ENCODE measurements at places on chromosomes 1 and 21. TPM values are rescaled to one million over a fixed set of nuclear protein-coding genes. Genes with fewer than 3 reads are reported as not detected.

The AGMAT gene
- 4.3 TPM for total RNA-seq

The S100A8 gene
- 6.6 TPM for total RNA-seq

The GBP6 gene
- total RNA-seq = 0.04 TPM

DNA sequence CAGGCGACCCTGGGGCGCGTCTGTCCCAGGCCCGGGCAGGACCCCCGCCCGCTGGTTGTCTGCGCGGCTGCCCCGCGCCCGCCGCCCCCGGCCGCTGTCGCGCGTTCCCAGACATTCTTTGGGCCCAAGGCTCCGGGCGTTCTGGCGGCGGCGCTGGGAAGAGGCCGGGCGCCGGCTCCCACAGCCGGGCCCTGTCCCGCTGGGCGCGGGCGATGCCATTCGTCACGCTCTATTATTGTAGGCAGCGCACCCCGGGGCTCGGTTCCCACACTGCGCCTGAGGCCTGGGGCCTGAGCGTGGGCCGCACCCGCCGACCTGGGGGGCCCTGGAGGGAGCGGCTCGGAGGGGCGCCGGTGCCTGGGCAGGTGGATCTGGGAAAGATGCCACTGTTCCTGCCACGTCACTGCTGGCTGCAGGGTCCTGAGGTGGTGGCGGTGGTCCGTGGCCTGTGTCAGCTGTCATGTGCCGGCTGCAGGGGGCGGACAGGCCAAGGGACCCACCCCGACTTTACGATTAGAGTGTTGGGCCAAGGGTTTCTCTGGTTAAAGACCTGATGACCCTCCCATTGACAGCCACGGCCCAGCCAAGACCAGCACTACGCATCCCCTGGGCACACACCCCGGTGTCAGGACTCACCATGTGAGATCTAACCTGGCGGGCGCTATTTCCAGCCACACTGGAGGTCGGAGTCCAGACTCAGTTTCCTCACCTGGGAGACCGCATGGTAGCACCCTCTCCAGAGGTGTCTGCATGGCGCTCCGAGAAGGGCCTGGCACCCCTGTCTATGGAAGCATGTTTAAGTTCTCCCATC lies 55.1 kb upstream of the ADARB1 start:
- no peaks in the 10 kb centered on the region for H3K36me3 ChIP-seq
- H3K4me3 ChIP-seq = no peak overlapping the region
- no peak for DNase-seq

- no peak overlapping the region for H3K4me3 ChIP-seq
- peaks cover 12% of the 10 kb centered on the region for H3K4me1 ChIP-seq
- H3K27me3 ChIP-seq = no peaks in the 10 kb centered on the region
- H3K27ac ChIP-seq = no peak overlapping the region
- DNase-seq = no peak
- H3K36me3 ChIP-seq = no peaks in the 10 kb centered on the region
Observed at GRCh38 chr1:59415286-59415850, 118.5 kb downstream of the FGGY start.

- peak overlapping the region; percentile 78 for H3K27ac ChIP-seq
- H3K4me3 ChIP-seq = no peak overlapping the region
- H3K4me1 ChIP-seq = peaks cover 12% of the 10 kb centered on the region
- peaks cover 45% of the 10 kb centered on the region for H3K36me3 ChIP-seq
- no peak for DNase-seq
Observed at GRCh38 chr1:52364235-52364839, 1.7 kb downstream of the CC2D1B start.

- peaks cover 19% of the 10 kb centered on the region for H3K4me1 ChIP-seq
- H3K27ac ChIP-seq = peak overlapping the region; percentile 72
- H3K4me3 ChIP-seq = peak overlapping the region; percentile 78
- H3K27me3 ChIP-seq = no peaks in the 10 kb centered on the region
Observed at GRCh38 chr1:112395256-112395820, 676 bp upstream of the CTTNBP2NL start.

GRCh38 chr1:155437405-155437804 lies 116.7 kb downstream of the RUSC1 start:
- H3K36me3 ChIP-seq = peaks cover 20% of the 10 kb centered on the region
- no peak overlapping the region for H3K27ac ChIP-seq
- H3K4me3 ChIP-seq = no peak overlapping the region
- no peaks in the 10 kb centered on the region for H3K4me1 ChIP-seq
- DNase-seq = no peak
- H3K27me3 ChIP-seq = no peaks in the 10 kb centered on the region

DNA sequence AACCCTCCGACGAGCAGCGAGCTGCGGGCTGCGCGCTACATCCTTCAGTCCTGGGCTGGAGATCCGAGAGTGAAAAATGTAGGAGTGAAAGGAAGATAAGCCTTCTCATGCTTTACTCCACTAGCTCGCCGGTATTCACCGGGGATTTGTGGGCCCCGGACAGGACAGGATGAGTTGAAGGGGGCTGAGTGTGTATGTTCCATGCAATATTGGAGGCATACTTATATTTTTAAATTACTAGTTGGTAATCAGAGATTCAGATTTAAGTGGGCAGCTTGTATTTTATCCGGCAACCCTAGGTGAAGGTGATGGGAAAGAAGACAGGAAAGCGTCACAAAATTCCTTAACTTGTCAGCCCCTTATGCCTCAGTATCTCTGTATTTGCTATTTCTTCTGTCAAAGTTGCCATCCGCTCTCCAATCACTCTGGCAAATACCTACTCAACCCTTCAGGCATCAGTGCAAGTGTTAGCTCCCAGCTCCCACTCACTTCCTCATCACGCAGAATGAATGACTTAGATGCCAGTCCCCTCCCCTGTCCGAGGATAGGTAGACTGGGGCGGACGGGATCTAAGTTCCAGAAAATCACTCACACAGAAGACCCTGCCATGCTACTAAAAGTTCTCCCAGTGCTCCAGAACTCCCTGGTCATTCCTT lies 503 bp upstream of the PIGM start:
- H3K4me3 ChIP-seq = peak overlapping the region; percentile 83
- H3K4me1 ChIP-seq = peaks cover 10% of the 10 kb centered on the region
- peak; percentile 14 for DNase-seq
- H3K27ac ChIP-seq = peak overlapping the region; percentile 48
- H3K27me3 ChIP-seq = no peaks in the 10 kb centered on the region

DNA sequence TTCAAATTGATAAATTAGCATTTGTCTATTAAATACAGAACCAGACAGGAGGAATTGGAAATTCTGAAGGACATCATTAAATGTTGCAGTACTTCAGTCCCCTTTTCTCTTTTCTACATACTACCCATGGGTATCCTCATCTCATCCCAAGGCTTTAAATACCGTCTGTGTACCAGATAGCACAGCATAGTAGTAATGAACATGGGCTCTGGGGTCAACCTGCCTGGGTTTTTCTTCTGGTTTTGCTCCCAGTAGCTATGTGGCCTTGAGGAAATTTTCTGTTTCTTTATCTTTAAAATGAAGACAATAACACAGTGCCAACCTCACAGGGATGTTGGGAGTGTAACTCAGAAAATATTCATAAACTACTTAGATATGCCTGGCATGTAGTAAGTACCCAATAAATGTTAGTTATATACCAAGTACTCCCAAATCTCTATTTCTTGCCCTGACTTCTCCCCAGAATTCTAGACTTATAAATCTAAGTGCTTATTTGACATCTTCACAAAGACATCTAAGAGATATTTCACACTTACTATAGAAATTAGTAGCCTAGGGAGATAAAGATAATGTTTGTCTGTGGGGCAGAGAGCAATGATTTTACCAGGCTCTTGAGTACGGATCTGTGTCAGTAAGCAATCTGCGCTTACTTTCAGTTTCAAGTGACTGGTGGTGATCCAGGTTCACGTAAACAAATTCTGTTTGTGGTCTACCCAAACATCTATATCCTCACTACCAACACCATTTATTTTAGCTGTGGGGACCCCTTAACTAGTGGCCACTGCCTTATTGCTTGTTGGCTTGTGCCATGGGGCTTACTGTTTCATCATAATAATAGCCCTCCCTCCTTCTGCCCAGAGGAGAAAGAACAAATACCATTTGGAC lies 37.3 kb downstream of the VANGL2 start:
- H3K27me3 ChIP-seq = no peaks in the 10 kb centered on the region
- DNase-seq = no peak
- no peak overlapping the region for H3K4me3 ChIP-seq
- H3K4me1 ChIP-seq = no peaks in the 10 kb centered on the region
- H3K27ac ChIP-seq = no peak overlapping the region
- no peaks in the 10 kb centered on the region for H3K36me3 ChIP-seq

DNA sequence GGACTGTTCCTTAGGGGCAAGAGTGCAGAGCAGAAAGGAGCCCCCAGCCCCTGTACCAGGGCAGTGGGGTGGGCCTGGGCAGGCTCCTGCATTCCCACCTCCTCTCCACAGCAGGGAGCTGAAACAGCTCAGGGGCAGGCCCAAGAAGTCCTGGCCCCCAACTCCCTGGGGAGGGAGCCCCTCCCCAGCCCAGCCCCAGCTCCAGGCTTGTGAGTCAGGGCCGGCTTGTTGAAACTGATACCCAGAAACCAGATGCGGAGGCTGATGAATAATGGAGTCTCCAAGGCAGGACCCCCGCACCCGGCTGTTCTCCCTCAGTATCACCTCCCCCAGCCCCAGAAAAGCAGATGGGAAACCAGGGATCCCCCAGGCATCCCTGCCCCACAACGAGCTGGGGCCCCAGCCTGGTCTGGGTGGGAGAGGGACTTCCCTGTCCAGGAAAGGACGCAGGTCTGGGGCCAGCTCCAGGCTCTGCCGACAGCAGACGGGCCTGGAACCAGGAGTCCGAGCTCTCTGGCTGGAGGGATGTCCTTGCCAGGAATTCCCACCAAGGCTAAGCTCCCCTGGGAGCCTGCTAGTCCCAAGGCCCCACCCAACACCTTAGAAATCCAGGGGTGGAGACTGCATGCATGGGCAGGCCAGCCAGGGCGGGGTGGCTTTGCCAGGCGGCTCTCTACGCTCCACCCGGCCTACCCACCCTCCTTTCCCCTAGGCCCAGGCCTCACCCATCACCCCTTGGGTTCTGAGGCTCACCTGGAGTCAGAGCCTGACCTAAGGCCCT lies 2.7 kb downstream of the PLEKHG5 start:
- peaks cover 45% of the 10 kb centered on the region for H3K27me3 ChIP-seq
- H3K27ac ChIP-seq = no peak overlapping the region
- H3K36me3 ChIP-seq = no peaks in the 10 kb centered on the region
- peaks cover 42% of the 10 kb centered on the region for H3K4me1 ChIP-seq
- no peak for DNase-seq
- no peak overlapping the region for H3K4me3 ChIP-seq

DNA sequence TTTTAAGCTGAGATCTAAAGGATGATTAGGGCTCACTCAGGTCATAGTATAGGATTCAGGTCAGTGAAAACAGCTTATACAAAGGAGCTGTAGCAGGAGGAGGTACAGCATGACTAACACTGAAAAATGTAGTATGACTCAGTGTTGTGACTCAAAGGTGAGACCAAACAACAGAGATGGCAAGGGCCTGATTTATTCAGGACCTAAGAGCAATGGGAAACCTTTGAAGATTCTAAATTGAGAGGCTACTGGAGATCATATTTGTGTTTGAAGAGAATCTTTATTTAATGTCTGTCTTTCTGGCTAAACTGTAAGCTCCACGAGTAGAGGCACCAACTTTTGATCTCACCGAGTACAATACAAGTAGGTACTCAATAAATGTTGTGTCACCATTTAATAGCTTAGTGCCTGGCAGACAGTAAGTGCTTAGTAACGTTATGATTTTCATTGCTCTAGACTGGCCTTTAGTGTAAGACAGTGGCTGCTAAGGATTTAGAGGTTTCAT lies 43.5 kb downstream of the PRKAA2 start:
- H3K27ac ChIP-seq = no peak overlapping the region
- H3K27me3 ChIP-seq = no peaks in the 10 kb centered on the region
- H3K4me3 ChIP-seq = no peak overlapping the region
- no peaks in the 10 kb centered on the region for H3K36me3 ChIP-seq

DNA sequence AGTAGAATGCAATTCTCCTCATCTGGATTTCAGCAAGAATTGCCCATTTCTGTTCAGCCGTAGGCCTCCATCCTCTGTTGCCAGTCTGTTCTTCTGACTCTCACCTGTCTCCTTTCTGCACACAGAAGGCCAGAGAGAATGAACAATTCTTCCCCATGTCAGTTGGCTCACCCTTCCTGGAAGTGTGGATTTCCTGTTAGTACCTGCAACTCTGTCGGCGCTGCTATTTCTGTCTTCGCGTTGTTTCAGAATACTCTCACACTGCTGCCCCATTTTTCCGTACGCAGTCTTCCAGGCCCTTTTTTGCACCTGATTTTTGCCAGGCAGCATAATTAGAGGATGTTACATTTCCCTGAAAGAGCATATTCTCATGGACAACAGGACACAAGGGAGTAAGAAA lies 200.7 kb downstream of the FGGY start:
- no peaks in the 10 kb centered on the region for H3K27me3 ChIP-seq
- DNase-seq = no peak
- no peak overlapping the region for H3K27ac ChIP-seq

GRCh38 chr1:64033667-64034220 lies 169.7 kb upstream of the UBE2U start:
- no peak overlapping the region for H3K4me3 ChIP-seq
- no peaks in the 10 kb centered on the region for H3K27me3 ChIP-seq
- no peaks in the 10 kb centered on the region for H3K4me1 ChIP-seq
- H3K36me3 ChIP-seq = no peaks in the 10 kb centered on the region

DNA sequence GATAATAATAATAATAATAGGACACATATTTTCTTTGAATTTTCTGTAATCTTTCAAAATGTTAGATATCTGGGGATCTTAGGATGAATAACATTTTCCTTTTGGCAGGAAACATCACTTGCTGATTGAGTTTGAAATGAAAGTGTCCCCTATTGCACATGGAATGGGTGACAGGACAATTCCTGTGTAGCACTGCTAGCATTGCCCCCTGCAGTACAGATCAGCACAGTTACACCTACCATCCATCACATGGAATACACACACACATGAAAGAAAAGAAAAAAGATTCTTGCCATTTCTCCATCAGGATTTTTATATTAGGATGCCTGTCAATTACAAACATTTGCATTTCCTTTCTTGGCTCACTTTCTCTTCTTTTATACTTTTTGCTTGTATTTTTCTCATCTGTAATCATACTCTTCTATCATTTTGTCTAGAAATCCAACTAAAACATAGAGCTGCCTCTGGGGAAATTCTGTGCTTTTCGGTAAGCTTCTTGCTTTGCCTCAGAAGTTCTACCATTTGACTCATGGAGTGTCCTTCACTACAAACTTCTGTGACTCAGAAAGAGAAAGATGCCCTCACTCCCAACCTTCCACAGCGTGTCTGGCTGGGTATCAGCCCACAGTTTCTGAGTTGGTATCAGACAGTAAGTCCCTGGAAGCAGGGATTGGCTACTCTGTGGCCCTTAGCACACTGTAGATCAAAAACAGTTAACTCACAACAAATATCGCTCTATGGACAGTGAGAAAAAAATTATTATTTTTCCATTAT lies 641.2 kb downstream of the PTPRC start:
- H3K4me1 ChIP-seq = no peaks in the 10 kb centered on the region
- H3K27ac ChIP-seq = no peak overlapping the region
- H3K4me3 ChIP-seq = no peak overlapping the region
- no peaks in the 10 kb centered on the region for H3K27me3 ChIP-seq
- no peaks in the 10 kb centered on the region for H3K36me3 ChIP-seq

- no peak for DNase-seq
- no peak overlapping the region for H3K4me3 ChIP-seq
- no peaks in the 10 kb centered on the region for H3K27me3 ChIP-seq
- H3K36me3 ChIP-seq = no peaks in the 10 kb centered on the region
- H3K27ac ChIP-seq = no peak overlapping the region
Observed at GRCh38 chr21:36195613-36196012, 39.0 kb downstream of the DOP1B start.

Measured in muscle of leg (tissue), 16 donors.